Panc1 (cell line): ENCODE measurements at places on chromosomes 2 and 18.

- no peak for DNase-seq
These were observed 37.8 kb downstream of the MAL start for GRCh38 chr2:95063086-95063958.

DNA sequence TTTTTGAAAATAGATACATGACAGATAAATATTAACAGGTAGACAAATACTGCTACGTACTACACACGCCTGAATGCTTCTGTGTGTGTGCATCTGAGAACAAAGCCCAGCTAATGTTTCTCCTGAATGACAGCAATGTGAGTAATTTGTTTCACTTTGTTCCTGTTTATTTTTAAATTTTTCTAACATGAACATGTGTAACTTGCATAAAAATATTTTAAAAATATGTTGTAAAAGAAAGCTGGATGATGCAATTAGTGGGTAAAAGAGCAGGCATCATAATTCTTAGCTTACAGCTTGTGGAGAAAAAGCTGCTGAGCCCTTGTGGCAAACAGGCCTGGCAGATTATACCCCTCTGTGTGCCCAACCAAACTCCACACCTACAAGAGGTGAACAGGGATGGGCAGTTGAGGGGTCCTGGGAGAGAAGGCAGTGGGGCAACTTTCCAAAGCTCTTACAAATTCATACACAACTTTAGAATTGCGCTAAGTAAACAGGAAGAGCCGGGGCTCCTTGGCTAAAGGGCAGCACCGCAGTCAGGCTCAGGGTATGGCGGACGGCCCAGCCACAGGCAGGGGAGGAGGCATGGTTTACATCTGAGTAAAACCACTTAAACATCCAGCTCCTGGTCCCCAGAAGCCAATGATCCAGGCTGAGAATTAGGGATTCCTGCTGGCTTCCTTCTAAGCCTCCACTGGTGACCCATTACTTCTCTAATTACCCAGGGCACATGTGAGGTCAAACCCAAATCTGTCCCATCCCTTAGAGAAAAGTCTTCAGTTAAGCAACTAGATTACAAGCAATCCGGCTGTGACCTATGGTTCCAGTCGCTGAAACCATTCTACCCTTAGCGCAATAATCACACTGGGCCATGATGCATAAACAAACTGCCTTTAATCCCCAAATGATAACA is 14.0 kb downstream of the PXDN start:
- DNase-seq: no peak

DNA sequence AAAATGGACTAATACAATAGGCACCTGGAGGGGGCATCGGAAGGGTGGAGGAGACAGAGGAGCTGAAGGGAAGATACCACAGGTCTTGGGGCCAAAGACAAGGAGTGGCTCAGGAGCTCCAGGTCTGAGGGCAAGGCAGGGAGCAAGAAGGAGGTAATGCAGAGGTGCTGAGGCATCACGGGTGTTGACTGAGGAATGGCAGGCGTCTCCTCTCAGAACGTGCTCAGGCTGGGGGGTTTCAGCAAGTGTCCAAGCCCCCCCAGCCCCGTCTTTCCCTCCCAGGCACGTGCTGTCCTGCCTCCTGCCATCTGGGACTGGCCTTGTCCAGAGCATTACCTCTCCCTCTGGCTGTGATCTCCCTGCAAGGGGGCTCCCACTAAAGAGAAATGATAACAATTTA is 265.4 kb downstream of the DCDC2C start:
- no peak for DNase-seq

GRCh38 chr2:235940330-235940729 is 227.9 kb downstream of the GBX2 start:
- DNase-seq: no peak

- no peak for DNase-seq
These were observed 282.9 kb upstream of the TNP1 start for GRCh38 chr2:217142649-217143266.

DNA sequence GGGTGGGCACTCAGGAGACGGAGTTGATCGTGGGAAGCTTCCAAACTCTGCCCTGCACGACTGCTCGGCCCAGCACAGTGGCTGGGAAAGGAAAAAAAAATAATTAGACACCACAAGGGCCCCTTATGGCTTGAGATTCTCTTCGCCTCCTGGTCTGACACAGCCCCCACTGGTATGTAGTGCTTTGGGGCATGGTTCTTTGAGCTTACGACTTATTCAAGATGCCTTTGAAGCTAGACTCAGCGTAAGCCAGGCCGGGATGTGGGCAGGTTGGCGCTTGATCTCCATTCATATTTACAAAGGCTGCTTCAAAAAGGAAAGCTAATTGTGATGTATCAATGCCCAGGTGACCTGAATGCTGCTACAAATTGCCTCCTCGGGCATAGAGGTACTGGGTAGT is 50.5 kb downstream of the CXCR4 start:
- DNase-seq: no peak
